Cerebellar nuclear complex (tissue), 1 donor: ENCODE measurements at places on chromosomes 7 and 10.

GRCh38 chr7:157848508-157849340, 511.9 kb downstream of the DNAJB6 start:
- no peak for DNase-seq

GRCh38 chr7:38393874-38394273, 120.4 kb upstream of the TARP start:
- DNase-seq, result no peak

GRCh38 chr7:127768241-127768640, 116.2 kb downstream of the SND1 start:
- no peak for DNase-seq

DNA sequence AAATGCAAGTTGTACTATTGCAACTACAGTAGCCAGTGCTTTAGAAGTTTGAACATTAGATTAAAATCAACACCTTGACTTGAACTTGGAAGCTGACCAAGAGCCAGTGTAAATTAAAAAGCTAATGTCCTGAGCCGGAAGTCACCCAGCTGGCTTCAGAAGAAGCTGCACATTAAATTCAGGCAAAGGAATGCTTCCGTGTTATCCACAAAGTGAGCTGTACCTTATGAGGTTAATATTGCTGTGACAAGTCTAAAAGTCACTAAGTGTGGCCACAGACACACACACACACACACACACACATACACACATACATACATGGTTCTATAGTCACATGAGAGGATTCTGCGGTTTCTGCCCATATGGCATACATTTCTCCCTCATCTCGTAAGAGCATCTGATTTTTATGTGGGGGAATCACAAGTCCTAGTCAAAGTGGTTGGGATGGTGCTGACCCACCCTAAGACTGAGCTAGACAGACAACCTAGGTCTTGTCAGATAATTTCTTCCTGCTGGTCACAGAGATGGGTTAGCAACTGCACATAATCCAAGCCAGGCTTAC, 612.9 kb downstream of the SORCS1 start:
- DNase-seq, result no peak

GRCh38 chr10:70672165-70673042, at the start of gene ADAMTS14:
Gene ADAMTS14 (plus strand): TSS chr10:70672506. CDS start chr10:70672803, 297 bp downstream.
- no peak for DNase-seq
